Stimulated activated CD8-positive, alpha-beta memory T cell treated with anti-CD3 and anti-CD28 coated beads, Interleukin-4, amount 100 ng/mL, for 1 hour (primary cell): ENCODE measurements at places on chromosomes 3 and 15.

- DNase-seq: no peak
Measured at GRCh38 chr3:190043741-190044140, 77.0 kb downstream of the P3H2 start.

GRCh38 chr3:16407366-16407765 lies 106.1 kb downstream of the RFTN1 start:
- DNase-seq: no peak

GRCh38 chr3:3097958-3098357 lies 12.2 kb downstream of the IL5RA start:
- DNase-seq: no peak

GRCh38 chr3:114144909-114145688 lies 33.8 kb downstream of the DRD3 start:
- DNase-seq: no peak

DNA sequence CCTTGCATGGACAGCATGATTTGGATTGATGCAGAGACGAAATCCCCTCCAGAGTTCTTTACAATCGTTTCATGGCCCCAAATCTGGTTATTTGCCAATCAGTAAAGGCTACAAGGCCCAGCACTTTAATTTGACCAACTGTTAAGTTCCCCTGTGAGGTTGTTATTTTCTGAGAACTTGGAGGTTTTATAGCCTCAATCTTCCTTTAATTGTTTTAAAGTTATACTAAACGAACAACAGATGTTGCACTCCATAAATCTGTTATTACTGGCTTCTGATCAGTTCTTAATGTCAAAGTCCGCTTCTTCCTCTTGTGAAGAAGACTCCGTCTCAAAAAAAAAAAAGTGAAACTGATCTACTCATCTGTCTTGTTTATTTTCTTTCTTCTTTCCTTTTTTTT lies 30.8 kb downstream of the LARP6 start:
- DNase-seq: no peak

DNA sequence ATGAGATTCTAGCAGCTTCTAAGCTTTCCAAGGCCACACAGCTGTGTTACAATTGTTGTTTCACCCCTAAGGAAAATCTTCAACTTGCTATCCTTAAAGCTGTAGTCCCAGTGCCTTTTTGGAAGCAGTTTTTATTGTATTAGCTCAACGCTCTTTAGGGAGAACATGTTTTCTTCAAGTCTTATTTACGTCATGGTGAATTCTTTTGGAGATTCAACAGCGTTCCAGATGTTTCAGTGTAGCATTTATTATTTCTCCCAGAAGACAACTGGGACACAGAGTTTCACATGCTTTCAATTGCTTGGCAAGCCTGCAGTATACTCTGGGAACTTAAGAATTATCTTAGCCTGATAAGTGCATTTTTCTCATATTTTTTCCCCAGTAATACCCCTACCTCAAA lies 888.3 kb downstream of the PLOD2 start:
- DNase-seq: no peak

DNA sequence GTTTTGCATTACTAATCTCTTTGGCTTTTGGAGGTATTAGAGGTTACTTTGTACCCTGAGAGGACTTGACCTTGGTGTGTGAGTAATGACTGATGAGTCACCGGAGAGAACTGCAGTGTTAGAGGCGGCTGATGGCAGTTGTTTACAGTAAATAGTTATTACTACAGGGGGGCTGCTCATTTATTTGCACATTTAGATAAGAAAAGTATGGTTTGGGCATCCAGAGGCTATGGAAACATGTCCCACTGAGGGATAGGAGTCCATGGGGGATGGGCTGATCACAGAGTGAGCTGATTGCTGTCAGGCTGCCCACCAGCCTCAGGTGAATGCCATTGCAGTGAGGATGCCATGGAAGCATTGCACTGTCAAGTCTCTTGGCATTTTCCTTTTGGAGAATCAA lies 17.3 kb upstream of the STAC start:
- no peak for DNase-seq

DNA sequence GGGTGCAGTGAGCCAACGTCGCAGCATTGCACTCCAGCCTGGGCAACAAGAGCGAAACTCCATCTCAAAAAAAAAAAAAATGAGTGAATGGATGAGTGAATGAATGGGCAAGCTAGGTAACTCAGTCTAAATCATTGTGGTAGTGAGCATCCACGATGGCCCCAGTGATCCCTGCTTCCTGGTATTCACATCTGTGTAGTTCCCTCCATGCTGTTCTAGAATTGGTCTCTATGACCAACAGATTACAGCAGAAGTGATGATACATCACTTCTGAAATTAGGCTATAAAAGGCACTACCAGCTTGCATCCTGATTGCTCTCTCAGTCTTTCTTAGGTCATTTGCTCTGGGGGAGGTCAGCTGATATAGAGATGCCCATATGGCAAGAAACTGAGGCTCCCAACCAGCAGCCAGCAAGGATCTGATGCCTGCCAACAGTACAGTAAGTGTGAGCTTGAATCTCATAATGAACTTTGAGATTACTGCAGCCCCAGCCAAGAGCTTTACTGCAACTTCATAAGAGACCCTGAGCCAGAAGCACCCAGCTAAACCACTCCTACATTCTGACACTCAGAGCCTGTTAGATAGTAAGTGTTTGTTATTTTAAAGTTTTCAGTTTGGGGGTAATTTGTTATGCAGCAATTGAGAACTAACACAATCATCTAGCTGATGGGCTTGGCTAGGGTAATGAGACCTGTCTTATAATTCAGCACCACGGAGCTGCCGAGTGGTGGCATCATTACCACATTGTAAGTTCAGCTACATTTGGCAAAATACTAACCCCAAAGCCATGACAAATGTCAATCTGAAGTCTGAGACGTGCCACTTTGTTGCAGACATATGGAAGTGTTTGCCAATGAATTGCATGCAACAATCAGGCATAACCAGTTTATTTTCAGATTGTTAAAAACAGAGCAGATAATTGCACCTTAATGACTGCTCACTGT lies 53.0 kb downstream of the KLHL6 start:
- no peak for DNase-seq

- DNase-seq: no peak
Measured at GRCh38 chr3:113070681-113071113, 79.9 kb downstream of the GTPBP8 start.

- DNase-seq: no peak
Measured at GRCh38 chr3:109050591-109051167, 67.3 kb downstream of the MORC1 start.

DNA sequence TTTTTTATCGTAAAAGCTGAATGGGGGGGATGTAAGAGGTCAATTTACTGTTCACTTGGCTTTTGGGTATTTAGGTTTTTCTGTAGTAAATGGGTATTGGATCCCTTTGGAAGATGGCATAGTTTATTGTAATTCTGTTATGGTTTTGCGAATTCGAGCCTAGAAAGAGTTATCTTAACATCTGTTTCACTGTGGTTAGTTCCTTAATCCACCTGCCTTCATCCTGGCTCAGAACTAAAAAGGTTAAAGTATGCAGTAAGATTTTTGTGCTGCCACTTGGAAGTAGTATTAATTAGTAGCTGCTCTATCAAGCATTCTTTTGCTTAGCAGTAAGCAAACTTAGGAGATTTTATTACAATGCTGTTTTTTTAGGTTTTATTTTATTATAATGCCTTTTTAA lies 62.4 kb downstream of the ARIH1 start:
- no peak for DNase-seq

- DNase-seq: no peak
Measured at GRCh38 chr3:40465111-40465407, 7.9 kb downstream of the RPL14 start.

- DNase-seq: no peak
Measured at GRCh38 chr3:141346418-141346817, 21.9 kb upstream of the ZBTB38 start.

DNA sequence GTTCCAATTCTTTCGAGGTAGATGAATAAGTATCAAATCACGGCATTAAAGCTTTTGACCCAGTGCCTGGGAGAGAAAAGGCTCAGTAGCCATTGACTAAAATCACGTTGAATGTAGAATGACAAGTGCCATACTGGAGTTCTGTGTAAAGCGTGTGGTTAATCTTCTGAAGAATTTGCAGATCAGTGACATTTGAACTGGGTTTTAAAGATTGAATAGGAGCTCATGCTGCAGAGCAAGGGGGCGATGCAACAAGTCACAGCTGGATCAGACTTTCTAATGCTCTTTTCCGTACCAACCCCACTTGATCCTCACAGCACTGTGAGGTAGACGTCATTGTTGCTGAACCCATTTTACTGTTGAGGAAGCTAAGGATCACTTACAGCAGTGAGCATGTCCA lies 49.5 kb upstream of the TPM1 start:
- no peak for DNase-seq

- no peak for DNase-seq
Measured at GRCh38 chr3:170563712-170564423, 22.0 kb downstream of the SLC7A14 start.
